RPMI8226 (cell line): ENCODE measurements at places on chromosomes 2 and 18.
A peak's percentile ranks its signal among the peaks of the same experiment; 100 is the strongest.

DNA sequence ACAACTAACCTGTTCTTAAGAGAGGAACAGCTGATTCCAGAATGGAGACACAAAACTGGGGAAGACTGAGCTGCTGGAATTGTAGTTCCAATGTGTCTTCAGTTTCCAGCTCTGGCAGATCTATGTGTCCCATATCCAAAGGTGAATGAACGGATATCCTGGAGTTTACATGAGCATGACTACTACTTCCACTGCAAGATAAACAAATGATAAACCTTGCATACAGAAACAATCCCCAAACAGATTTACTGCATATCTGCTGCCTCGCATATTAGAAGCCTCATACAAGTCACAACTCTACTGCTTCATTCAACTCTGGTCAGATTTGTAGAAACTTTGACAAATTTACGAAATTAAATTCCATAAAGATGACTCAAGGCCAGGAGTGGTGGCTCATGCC, 15.0 kb downstream of the RTTN start:
- no peak for DNase-seq

DNA sequence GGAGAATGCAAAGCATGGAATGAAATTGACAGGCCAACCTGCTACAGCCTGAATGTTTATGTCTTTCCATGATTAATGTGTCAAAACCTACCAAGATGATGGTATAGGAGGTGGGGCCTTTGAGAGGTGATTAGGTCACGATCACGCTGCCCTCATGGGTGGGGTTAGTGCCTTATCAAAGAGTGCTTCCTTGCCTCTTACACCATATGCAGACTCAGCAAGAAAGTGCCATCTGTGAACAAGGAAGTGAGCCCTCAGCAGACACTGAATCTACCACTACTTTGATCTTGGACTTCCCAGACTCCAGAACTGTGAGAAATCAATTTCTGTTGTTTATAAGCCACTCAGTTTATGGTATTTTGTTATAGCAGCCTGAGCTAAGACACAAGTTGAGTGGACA, 147.5 kb upstream of the BCL2L11 start:
- DNase-seq: no peak

GRCh38 chr2:38201784-38202183, 125.8 kb upstream of the CYP1B1 start:
- no peak for DNase-seq

DNA sequence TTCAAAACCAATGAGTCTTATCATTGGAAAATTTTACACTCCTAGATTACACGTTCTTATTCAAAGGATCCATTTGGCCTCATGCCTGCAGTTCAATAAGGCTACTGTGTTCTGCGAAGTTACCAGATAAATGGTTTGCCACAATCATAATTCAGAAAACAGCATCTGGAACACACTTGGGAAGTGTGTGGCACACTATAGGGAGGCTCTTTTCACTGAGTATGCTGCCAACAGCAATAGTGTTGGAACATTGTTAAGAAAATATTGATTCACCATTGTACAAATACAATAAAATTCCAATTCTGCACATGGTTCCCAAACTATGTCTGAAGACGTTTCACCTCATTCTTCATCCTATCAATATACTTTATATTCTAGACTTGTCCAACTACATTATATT, 141.4 kb upstream of the DOK6 start:
- no peak for DNase-seq

DNA sequence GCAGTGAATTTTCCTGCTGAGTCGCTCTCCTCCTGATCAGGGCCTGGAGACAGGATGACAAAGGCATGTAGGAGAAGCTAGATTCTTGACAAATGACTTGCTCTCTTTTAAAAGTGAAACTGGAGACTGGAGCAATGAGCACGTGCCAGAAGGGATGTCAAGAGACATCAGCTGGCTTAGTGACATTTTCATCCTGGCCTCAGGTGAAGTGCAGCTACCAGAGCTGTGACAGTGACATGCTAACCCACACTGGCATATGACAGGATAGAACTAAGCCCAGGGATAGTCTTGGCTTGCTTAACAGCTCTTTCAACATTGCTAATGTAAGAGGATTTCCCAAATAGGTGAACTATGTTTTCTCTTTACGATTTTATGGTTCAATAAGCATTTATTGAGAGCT, 757.5 kb upstream of the DDX18 start:
- peak; percentile 8 for DNase-seq

DNA sequence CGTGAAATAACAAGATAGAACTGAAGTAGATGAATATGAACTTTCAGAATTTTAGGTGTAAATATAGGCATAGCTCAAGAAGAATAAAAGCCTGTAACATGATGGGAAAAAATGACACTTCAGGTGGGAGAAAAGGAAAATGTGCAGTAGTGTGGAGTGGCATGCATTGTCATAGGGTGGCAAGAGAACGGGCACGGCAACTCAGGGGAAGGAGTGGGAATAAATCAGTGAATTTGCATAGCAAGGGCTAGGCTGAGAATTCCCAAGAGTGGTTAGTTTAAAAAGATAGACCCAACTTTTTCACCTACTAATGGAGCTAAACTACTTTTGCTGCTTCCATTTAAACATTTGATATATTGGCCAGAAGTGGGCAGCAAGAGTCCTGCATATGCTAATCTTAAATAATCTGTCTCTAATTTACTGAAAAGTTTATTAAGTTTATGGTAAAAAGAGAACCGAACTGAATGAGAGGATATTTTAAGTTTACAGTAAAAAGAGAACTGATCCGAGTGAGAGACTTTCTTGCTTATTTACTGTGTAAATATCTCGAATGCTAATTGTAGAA, 228.1 kb downstream of the CTNNA2 start:
- no peak for DNase-seq

GRCh38 chr2:229636571-229636970, 77.8 kb downstream of the DNER start:
- no peak for DNase-seq

DNA sequence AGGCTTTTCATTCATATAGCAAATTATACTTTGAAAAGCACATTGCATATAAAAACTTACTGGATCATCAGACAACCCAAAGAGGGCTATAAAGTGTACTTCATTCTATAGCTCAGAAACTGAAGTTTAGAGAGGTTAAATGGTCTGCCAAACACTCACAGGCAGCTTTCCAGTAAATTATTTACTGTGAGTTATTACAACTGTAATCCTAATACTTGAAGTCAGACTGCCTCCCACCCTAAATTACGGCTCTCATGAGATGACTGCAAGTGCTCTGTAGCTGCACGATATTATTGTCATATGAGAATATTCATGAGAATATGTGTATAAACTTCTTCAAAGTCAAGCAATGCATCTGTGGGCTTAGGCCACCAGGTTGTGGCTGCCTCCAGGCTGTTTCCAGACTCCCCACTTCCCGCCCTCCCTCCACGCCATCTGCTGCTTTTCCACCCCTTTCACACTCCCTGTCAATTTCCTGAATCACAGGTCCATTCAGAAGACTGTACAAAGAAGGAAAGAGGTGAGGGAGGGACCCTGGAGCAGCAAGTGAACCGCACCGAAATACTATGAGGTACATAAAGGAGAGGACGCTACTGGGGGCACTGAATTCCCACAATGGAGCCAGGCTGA, 111.1 kb upstream of the SPOPL start:
- no peak for DNase-seq

DNA sequence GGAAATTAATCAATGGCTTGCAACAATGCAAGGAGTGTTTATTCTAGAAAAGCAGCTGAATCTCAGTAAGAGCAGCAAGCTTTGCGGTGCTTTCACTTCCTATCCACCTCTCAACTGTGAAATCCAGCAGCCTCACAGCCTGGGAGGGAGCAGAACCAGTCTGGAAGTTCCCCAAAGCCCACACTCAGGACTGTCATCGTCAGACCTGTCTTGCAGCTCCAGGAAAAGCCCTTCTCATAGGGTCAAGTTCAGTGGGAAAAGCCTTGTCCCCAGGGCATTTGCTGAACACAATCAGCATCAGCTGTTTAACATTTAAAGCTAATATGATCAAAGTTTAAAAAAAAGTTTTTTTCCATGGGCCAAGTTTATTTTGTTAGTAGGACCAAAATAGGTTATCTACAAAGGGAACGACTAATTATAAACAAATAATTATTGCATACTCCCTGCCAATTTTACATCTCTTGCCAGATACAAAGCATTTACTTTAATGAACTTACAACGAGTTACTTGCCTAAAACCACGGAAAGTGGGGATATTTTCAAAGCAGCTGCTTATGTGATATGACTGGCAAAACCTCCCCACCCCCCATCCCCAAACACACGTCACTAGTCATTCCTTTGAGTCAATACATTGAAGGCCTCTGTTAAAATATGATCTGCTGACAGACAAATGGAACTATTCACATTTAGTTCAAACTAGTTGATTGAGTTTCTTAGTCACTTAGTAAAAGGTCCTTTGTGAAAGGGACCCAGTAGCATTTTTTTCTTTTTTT, 36.8 kb downstream of the PARD6G start:
- no peak for DNase-seq

- no peak for DNase-seq
These were observed 61.3 kb downstream of the CUL3 start for GRCh38 chr2:224523626-224524577.
